Neuronal stem cell (in vitro differentiated cells): ENCODE measurements at places on chromosomes 2 and 18.
A peak's percentile ranks its signal among the peaks of the same experiment; 100 is the strongest.

DNA sequence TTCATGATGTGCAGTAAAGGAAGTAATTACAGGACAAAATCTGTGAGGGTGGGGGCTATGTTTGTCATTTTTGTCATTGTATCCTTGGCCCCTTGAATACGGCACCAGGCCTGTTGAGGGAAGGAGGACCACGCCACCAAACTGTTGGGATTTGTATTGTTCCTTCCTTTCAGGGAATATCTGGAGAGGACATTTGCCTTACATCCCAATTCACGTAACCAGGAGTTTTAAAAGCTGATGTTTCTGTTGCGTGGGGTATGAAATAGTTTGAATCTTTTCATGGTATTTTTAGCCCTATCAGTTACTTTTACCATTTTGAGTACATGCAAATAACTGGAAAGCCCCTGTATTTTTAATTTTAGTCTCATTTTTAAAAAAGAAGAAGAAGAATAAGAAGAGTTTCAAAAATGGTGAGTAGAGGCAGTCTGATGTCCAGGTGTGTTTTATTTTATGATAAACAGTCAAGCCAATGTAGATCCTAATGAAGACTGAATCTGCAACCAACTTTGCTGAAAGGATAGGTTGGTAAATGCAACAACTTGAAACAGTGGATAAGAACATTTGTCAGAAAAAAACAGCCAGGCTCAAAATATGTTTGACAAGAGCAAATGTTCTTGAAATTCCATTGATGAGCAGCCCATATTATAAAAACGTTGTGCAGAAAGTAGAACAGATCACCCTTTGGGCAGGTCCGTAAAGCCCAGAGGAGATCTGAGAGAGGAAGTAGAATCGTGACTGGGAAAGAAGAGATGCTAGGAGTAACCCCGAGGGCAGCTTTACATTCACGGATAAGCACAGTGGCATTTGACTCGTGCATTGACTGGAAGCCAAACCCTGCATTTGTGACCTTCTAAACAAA is 54.5 kb downstream of the RASGRP3 start:
- DNase-seq = no peak

DNA sequence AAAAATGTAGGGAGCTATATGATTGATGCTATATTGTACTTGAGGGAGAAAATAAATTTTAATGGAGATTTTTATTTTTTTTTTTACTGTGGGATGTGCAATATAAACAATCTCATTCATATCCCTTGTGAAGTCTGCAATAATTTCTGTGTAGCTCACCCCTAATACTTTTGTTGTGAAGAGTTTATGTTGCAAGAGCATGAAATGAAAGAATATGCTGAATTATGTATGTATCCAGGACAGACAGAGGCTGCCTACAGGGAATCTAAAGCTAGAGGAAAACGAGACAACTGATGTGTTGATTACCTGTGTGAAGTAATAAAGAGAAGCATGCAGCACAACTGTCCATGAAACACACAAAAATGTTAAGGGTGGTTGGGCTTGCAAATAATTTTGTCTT is 643.3 kb downstream of the DCDC2C start:
- DNase-seq = no peak

DNA sequence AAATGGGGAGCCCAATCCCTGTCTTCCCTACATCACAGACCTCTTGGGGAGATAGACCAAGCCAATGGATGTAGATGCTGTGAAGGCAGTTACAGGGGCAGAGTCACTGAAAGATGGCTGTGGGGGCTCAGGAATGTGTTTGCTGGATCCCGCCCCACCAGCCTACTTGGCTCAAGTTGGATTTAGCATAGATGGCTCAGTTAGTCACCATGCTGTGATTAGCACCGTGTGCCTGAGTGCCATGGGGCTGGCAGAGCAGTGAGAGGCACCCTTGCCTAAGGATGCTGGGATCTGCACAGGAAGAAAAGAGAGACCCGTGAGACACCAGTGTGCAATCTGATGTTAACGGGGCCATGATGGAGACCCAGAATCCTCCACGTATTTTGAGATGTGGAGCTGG is 228.3 kb downstream of the DYSF start:
- no peak for DNase-seq

DNA sequence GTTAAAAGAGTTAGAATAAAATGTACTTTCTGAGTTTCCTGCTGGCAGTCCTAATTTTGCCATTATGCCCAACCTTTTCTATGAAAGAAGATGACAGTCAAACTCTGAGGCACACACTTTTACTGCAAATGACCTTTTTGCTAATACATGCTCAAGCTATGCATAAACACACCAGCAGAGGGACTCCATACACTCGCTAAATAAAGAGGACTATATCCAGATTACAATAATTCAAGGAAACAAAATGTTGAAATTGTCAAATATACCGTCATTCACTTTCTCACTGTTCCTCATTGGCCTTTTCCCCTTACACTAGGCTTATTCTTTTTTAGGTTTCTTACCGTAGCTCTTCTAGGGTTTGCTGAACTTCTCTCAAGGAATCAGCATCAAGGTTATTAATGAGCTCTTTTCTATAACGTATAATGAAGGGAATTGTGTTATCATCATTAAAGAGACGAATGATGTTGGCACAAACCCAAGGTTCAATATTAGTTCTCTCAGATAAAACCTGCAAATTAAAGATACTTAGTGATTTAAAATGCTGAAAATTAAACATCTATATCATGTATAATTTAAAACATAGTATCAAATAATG is 25.7 kb downstream of the SRBD1 start:
- DNase-seq = no peak

DNA sequence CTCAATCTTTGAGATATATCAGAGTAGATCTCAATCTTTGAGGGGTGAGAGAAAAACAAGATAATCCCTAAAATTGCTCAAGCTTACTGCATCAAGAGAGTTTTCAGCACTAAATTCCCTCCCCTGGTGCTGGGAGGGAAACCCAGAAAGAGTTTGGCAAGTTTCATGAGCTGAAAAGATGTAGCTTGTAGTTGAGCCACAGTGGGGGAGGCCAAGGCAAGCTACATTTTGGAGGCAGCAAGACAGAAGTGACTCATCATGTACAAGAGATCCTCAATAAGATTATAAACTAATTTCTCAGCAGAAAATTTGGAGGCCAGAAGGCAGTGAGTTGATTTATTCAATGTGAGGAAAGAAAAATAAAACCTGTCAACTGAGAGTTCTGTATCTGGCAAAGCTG is 308.2 kb downstream of the PIEZO2 start:
- DNase-seq = no peak

DNA sequence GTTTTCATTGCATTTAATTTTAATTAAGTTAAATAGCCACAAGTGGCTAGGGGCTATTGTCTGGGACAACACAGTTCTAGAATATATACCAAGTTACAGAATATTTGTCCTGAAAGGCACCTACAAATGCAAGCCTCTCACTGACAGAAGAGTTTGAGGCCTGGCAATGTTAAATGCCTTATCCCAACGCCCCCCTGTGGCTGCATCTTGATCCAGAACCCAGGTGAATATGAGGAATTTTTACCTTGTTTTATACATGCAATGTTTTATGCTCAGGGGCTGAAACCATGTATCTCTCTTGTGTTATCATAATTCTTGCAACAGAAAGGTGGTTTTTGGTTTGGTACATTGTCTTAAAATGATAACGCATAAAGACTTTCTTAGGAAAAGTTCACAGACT is 71.8 kb upstream of the SEC11C start:
- no peak for DNase-seq

DNA sequence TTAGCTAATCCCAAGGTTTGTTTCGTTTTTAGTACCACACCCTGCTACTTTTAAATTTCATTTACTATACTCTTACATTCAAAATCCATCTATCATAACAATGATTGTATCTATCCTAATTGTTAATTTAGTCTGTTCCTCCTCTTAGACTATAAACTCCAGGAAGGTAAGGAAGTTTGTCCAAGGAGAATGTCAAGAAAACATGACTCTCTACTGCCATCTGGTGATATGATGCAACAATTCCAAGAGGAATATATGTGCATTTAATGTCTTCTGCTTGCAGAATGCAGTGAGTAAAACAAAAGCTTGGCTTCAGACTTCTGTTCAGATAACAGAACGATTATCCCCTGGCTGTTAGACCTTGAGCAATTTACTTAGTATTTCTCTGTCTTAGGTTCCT is 1267.1 kb downstream of the LRP1B start:
- DNase-seq = peak; percentile 27

DNA sequence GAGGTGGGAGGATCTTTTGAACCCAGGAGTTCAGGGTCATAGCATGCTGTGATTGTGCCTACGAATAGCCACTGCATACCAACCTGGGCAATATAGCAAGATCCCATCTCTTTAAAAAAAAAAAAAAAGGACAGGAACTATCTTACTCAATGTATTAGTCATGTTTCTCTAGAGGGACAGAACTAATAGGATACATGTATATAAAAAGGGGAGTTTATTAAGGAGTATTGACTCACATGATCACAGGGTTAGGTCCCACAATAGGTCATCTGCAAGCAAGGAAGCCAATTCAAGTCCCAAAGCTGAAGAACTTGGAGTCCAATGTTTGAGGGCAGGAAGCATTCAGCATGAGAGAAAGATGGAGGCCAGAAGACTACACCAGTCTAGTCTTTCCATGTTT is 18.8 kb upstream of the CASP10 start:
- DNase-seq = no peak

DNA sequence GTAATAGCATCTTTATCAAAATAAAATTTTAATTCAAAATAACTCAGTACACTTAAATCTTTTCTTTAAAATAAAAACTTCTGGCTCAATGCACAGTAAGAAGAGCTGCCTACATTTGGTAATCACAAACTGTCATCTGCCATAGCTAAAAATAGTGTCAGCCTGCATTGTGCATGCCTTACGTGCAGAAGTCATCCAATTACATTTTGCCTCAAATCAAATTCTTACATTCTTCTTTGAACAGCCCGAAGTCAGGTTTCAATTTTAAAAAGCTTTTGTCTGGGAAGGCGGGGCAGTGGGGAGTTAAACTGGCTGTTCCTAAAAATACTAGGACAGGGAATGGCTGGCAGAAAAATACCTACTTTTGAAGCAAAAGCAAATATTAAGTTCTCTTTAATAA is 51.1 kb downstream of the RTN4 start:
- DNase-seq = no peak

DNA sequence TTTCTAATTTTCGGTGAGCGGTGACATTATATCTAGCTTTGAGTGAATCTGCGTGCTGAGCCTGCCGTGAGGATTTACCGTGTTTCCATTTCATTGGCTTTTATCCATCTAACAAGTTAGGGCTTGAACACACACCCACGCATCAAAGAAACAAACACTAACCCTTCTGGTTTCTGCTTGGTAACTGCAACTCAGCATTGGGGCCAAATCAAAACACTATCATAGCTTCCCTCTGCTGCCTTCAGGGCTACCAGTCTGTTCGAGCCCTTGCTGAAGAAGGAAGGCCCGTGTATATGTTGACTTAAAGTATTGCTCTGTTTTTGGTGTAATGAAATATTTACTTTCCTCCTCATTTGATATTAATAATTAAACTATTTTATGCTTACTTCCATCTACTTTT is 227.2 kb downstream of the PHLPP1 start:
- DNase-seq = no peak

DNA sequence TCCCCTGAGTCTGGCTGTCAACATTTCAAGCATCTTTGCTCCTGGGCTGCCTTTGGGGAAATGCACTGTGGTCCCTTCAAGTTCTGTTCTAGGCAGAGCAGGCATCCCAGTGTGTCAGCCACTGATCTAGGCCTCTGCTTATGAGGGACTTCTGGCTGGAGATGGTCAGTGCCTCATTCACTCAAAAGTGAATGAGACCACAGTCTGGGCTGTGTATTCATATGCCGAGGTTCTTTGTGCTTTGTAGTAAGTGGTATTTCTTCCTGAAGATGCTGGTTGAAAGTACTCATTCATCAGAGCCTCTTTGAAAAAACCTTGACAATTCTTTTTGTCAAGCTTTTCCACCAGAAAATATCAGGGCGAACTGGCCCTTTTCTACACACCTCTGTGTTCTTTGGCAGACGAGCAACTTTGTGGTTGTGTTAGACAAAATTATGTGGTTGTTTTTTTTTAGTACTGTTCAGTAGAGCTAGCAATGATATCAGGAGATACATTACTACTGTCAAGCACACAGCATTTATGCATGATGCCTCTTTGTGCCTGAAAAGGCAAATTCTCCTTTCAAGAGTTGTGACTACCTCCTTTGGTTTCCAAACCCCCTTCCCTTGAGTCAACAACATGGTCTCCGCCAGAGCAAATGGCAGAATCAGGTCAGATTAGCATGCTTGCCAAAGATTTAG is 510.9 kb upstream of the NRP2 start:
- no peak for DNase-seq
